ENCODE measurements at places on chromosomes 16 and 17.

DNA sequence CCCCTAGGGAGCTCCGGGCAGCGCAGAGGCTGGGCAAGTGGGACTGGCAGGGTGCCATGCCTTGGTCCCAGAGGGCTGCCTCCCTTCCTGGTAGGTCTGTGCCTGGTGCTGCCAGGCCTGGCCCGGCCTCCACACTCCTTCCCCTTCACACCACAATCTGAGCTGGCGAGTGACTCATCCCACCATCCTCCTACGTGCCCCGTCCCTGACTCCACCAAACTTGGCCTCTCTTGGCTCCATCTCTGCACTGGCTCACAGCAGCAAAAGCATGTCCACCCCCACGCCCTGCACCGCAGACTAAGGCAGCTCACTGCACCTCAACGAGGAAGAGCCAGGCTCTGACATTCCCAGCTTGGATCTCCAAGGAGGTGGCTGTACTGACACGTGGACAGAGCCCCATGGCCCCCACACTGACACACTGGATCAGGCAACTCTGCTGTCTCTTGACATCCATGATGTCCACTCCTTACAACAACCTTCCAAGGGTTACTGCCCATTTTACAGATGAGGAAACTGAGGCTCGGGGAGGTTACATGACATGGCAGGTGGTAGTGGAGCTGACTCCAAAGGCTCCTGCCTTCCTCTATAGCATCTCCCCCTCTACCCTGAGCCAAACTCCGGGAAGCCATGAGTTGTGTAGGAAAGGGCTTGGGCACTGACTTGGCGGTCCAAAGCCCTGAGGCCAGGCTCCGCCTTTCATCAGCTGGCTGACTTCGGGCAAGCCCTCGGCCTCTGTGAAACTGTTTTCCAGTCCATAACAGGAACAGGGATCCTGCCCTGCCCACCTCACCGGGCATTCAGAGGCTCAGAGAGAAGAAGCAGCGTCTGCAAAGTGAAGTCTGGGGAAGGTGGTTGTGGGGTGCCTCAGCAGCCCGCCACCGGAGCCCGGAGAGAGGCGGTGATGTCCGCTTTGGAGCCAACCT, 20.1 kb upstream of the KRT19 start:
- no peak for DNase-seq

DNA sequence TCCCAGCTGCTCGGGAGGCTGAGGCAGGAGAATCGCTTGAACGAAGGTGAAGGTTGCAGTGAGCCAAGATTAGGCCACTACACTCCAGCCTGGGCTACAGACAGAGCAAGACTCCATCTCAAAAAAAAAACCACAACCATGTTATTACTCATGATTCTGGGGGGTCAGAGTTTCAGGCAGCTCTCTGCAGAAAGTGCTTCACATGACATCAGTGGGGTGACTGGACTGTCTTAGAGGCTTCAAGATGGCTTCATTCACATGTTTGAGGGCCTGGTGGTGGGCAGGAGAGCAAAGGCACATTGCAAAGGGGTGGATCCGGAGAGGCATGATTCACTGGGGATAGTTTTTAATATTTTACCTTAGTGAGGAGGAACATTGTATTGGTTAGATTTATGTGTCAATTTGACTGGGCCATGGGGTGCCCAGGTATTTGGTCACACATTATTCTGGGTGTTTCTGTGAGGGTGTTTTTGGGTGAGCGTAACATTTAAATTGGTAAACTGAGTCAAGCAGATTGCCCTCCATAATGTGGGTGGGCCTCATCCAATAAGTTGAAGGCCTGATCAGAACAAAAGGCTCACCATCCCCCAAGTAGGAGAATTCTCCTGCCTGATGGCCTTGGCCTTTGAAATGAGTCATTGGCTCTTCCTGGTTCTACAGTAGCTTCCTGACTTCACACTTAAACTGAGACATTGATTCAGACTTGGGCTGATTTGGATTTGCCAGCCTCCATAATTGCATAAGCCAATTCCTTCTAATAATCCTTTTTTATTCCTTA, 109.8 kb downstream of the GOSR1 start:
- DNase-seq = no peak

- DNase-seq = no peak
Measured at GRCh38 chr16:10180771-10181163, 1.5 kb downstream of the GRIN2A start.

- DNase-seq = no peak
Measured at GRCh38 chr16:85236818-85237150, 124.5 kb upstream of the CIBAR2 start.

GRCh38 chr17:13047011-13047606, 29.3 kb upstream of the ELAC2 start:
- no peak for DNase-seq

DNA sequence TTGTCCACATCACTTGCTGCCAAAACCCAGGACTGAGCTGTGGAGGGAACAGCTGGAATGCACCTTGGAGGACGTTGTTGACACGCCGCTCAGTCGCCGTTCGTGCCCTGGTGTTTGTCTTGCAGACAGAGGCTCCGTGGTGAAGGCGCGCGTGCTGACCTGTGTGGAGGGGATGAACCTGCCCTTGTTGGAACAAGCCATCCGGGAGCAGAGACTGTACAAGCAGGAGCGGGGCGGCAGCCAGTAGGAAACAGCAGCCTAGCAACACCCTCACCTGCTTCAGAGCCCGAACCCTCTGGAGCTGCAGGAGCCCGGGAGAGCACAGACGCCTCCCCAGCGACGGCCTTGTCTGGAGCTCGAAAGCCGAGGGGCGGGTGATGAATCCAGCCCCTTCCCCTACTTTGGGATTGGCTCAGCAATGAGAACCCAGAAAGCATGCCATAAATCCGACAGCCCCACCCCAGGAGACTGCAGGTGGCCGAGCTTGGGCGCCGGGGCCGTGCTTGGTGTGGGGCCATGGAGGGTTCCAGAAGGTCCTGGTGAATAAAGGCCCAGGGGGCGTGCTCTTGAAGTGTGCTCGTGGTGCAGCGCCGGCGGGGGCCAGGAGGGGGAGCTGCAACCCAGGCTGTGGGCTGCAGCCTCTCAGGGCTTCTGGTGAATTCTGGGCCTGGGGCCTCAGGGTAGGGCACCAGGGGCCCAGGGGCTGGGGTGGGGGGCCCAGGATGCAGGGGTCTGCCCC, 470 bp upstream of the CDK3 start:
- no peak for DNase-seq

DNA sequence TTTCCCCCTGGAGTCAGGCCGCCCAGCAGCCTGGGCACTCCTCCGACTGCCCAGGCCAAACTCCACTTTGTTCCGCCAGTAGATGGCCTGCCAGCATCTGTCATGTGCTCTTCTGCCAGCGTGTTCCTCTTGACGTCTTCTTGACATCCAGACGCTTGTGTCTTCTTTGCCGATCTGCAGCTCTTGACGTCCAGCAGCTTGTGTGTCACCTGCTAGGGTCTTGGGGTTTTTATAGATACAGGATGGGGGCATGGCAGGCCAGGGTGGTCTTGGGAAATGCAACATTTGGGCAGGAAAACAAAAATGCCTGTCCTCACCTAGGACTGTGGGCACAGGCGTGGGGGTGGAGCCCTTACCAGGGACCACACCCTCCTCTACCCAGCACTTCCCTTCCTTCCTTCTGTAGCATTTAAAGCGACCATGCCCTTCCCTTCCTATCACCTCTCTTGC, 88.7 kb downstream of the BMERB1 start:
- no peak for DNase-seq

DNA sequence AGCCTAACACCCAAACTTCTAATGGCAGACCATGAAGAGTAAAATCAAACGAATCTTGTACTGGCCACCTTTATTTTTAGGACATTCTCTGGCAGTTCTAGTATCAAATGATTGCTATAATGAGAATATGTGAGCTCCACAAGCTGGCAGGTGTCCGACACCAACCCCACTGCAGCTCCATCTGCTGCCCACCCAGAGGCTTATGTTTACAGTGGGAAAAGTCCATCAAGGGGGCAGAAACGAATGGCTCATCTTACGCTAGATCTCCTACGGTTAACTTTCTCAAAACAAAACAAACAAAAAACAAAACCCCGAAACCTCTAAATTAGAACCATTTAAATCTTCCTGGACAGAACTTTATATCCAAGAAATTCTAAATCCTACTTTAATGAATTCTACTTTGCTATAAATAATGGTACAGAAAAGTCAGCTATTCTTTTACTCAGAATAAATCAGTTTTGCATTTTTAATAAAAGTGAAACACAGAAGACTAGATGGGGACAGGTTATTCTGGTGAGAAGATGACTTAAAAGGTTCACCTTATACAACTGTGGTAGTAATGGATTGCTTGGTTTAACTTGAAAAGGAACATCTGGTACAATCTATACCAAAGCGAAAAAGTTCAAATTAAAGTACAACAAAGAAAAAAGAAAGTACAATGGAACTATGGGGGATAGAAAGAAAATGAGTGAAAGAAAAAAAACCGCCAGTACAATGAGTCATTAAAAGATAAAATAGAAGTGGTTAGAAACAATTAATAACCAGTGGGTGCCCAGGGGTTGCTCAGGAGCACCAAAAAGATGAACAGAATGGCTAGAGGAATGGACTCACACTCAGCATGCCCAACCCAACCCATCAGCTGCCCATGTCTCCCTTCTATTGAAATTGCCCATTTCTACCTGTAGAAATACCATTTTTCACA, 40.2 kb downstream of the GRB2 start:
- no peak for DNase-seq

DNA sequence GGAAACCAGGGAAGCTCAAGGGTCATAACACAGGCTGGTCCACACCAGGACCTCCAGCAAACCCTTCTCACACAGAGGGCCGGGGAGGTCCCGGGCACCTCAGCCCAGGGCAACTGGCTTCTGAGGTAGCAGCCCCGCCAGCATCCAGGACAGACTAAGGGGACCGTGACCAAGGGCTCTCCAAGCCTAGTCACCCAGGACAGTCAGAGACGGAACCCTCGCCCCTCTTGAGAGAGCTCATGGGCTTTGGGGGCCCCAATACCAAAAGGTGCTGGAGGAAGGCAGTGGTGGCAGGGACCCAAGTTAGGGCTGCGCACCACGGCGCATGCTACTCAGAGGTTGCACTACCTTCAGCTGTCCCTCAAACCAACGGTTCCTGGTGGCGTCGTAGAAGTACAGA, 54.9 kb downstream of the KLHDC4 start:
- no peak for DNase-seq

- DNase-seq = no peak
Measured at GRCh38 chr17:36616061-36617029, 15.0 kb downstream of the MRM1 start.

GRCh38 chr16:56289862-56290261, 98.6 kb downstream of the GNAO1 start:
- DNase-seq = no peak

GRCh38 chr16:46730801-46731690, 17.1 kb downstream of the MYLK3 start:
- DNase-seq = no peak

- DNase-seq = no peak
Measured at GRCh38 chr17:40178660-40179059, 1.4 kb downstream of the RAPGEFL1 start.

GRCh38 chr16:764184-764750, 3.7 kb downstream of the MSLN start:
- DNase-seq = no peak

GRCh38 chr17:48583708-48584222, 5.6 kb upstream of the HOXB4 start:
- DNase-seq = no peak

GRCh38 chr17:45255358-45255757, 6.5 kb downstream of the SPATA32 start:
- no peak for DNase-seq

DNA sequence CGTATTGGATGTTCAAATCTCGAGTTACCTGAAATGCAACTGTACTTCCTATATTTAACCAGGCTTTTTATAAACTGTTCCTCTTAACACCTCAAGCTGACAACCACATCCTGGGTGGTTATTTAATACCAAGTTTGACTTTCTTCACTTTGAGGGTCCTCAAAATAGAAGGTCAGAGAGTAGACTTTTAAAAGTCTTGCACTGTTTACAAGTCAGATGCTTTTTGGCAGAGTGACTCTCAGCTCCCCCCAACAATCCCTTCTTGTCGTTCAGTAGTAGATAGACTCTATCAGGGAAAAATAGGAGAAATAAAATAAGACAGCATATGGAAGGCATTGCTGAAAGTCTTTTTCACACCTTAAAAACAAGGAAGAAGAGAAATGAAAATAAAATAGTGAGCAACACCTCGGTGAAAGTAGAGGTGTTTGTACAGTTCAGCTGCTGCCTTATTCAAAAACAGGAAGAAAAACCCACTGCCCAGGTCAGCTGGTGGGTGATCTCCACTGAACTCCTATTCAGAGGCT, 650.4 kb downstream of the WWOX start:
- DNase-seq = no peak

- no peak for DNase-seq
Measured at GRCh38 chr16:50626868-50627267, 54.2 kb downstream of the SNX20 start.

- DNase-seq = no peak
Measured at GRCh38 chr16:85842848-85843247, 43.4 kb downstream of the COX4I1 start.

DNA sequence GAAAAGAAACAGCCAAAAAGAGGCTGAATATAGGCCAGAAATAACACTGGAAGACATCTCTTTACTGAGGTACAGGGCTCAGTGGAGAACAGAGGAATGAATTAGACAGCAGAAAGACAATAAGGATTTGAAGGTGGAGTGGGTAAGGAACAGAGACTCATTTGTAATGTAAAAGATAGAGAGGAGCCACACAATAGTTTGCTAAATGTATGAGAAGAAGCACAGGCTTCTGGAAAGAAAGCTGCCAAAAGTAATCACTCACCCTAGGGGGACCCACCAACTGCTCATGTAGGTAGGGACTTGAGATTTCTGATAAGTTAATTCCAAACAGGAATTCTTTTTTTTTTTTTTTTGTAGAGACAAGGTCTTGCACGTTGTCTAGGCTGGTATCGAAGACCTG, 186.8 kb downstream of the AATF start:
- no peak for DNase-seq

DNA sequence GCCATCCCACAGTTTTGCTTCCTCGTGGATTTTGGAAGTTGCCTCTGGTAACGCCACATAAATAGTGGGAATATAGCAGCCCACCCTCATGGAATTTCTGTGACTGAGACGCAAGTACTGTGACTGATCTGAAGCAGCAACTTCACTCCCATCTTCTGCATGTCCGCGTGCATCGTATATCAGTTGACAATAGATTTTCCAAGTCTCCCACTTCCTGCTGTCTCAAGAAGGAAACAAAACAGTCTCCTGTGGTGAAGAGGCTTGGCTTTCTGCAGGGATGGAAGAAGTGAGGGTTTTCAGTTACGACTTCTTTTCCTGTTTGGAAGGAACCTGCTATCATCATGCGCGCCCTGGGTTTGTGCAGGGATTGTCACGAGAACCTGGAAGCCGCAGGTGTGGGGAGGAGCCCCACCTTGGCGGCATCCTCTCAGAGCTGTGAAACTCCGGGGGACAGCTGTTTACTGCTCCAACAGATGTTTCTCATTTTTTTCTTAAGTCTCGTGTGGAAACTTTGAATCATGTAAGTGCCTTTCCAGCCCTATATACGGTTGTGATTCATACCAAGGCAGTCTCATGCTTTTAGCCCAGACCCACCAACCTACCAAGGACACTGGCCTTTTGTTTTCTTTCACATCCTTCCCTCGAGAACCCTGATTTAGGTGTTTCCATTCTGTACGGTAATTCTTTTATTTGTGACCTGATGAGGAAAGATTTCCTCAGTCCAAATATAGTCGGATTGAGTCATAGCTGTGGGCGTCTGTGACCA, 57.5 kb downstream of the WIPI1 start:
- DNase-seq = no peak
